Stimulated activated CD8-positive, alpha-beta memory T cell treated with anti-CD3 and anti-CD28 coated beads, Interleukin-7, amount 100 ng/mL, for 48 hours (primary cell): ENCODE measurements at places on chromosomes 12 and 14.

DNA sequence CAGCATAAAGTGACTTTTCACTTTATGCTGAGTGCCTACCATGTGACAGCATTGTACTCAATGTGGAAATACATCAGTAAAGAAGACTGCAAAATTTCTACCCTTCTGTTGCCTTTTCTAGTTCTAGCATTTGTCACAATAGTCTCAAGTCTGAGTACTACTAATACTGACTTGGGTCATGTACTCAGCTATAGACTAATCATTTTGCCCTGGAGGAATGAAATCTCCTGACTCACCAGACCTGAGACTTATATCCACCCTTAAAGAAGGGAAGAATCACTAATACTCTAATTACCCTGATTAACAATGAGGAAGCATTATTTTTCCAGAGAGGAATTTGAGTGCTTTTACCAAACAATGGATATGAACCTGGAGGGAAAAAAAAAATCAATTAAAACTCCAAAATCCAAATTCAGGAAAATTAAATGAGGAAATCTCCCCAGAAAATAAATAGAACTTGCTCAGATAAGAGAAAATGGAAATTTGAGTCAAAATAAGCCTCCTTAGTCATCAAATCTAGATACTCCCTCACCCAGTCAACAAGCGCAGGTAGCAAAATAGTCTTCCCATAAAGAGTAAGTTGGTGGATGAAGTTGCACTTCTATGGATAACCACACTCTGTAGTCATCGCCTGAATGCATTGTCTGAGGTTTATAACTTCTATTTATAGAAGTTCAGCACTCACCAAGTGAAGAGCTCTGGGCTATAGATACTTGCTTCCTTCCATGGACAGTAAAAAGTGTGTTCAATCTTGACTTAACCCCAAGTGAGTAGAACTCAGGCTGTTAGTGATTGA is 386.6 kb downstream of the SYT1 start:
- DNase-seq = no peak

GRCh38 chr12:117470804-117471203 is 109.4 kb upstream of the NOS1 start:
- no peak for DNase-seq

DNA sequence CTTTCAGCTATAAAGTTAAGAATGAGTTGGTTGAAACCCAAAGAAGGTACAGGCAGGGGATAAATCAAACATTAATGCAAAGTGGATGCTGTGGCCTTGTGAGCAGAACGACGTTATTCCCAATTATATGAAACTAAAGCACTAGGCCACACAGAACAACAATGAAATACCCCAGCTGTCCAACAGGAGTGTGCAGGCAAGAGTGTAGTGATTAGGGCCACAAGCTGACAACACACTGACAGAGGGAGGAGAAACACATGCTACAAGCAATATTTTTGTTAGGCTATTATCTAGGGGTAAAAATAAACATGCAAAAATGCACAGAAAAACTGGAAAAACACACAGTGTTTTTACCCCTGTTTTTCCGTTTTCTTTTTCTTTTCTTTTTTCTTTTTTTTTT is 15.0 kb downstream of the MAP3K9 start:
- no peak for DNase-seq

DNA sequence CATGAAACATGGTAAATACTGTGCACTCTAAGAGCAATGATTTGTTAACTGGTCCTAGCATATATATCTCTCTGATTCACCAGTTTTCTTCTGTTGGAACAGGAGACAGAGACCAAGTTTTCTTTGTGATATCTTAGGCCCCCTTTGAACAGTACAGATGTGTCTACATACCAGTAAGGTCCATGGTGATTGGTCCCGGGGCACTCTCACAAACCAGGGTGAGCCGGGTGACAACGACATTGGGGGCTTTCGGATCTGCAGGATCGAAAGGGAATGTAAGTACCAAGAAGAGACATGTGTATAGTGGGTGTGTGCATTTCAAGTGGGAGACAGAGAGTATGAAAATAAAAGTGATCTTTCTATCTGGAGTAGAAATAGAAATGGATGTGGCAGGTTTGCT is 11.3 kb upstream of the ERP27 start:
- DNase-seq = no peak

DNA sequence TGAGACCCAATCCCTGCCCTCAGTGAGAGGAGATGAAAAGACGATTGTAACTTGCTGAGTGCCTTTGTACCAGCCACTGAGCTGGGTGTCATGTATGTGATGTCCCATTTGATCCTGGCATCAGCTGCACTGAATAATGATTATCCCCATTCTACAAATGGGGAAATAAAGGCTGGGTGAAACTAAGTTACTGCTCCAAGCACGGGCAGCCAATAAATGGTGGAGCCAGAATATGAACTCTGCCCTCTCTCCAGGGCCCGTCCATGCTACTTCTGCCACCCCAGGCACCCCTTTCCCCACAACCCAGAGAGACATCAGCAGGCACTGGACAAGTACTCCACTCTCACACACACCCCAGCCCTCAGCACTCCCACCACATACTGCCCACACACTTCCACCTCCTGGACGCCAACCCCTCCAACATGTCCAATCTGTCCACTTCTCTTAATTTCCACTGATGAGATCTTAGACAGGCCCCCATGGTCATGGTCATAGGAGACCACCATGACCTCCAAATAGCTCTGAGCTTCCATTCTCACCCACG is 115.8 kb downstream of the DICER1 start:
- no peak for DNase-seq

- DNase-seq = no peak
Observed at GRCh38 chr12:48379794-48380193, 29.1 kb upstream of the ZNF641 start.
